Activated T-helper 17 cell treated with anti-CD3 and anti-CD28 coated beads, Interleukin-2, amount 50 U/mL, for 72 hours (primary cell): ENCODE measurements at places on chromosomes 2 and 18. TPM values are rescaled to one million over a fixed set of nuclear protein-coding genes. Genes with fewer than 3 reads are reported as not detected.

DNA sequence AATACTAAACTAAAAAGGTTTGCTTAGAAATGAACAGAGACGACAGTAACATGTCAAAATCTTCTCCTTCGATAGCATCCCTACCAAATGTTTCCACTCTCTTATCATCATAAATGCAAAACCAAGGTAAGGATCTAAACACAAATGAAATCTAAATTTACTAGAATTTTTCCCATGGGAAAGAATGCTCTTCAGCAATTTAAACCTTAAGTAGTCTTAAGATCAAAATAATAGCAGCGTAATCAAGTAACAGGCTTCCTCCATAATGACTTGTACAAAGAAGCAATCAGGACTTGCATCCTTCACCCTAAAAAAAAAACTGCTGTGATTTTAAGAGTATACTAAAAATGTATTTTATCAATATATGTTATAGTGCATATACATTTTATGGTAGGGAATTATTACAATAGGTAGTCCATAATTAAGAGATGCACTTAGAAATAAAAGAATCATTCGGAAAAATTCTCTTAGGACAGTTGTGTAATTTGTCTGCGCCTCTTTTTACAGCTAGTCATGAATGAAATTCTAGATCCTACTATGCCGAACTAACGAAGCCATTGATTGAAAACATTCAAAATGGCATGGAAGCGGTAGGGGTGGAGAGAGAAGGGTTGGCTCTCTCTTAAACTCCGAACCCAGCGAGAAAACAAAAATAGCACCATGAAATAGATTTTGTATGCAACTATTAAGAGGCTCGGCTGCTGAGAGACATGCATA is 1.3 kb downstream of the PGAP1 start:
- ATAC-seq, result no peak

DNA sequence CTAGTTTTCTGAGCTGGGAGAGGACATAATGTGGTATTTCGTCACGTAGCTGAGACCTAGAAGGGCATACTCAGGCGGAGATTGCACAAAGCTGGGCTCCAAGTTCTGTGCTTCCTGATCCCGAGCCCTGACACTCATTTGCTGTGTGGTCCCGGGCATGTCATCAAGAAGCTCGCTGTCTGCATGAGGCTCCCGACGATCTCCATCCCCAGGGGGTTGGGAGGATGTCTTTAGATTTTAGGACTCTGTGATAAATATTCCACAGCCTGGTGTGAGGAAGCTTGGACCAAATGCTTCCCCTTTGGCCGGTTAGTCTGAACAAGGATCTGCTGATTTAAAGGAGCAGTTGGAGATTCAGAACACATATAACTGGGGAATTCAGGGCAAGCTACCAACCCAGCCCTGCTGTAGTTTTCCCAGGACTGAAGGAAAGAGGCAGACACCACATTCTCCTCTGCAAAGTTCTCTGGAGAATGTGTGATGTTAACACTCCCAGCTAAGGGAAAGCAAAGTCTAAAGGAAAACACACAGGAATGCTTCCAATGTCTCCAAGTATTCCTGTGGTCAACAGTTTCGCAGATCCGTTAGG is 2.3 kb downstream of the KCNE4 start:
- ATAC-seq, result no peak

- ATAC-seq, result no peak
Observed at GRCh38 chr2:43086451-43087221, 139.8 kb downstream of the ZFP36L2 start.

- ATAC-seq, result no peak
Observed at GRCh38 chr2:113236367-113237159, 42.2 kb downstream of the PAX8 start.

DNA sequence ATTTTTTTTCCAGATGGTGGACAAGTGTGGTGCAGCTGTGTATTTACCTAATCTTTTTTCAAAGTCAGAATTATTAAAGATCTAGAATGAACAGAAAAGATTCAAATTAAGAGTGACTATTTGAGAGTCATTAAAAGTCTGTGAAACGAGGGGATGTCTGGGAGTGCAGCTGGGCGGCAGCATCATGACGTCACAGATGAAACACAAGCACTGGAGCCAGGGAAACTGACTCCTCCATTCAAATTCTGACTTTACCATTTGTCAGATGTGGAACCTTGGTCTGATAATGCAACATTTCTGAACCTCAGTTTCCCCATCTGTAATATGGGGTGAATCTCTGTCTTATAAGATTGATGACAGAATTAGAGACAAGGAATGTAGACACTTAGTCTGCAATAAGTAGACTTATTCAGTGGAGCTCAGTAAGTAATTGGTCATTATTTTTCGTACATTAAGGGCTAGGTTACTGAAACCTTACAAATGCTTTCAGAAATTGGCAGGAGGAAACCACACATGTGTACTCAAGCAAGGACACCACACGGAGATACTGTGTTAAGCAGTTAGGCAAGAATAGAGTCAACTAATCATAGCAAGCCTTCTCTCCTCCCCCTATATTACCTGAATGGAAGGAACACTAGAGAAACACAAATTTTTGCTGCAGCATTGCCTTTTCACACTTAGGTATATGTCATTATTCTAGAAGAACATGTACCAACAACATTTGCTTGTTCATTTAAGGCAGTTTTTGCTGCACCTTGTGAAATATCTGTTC is 27.8 kb upstream of the CXXC1 start:
- no peak for ATAC-seq

GRCh38 chr2:186135686-186136085 is 350.4 kb upstream of the ZC3H15 start:
- no peak for ATAC-seq

- no peak for ATAC-seq
Observed at GRCh38 chr2:54504866-54505265, 48.7 kb downstream of the SPTBN1 start.

DNA sequence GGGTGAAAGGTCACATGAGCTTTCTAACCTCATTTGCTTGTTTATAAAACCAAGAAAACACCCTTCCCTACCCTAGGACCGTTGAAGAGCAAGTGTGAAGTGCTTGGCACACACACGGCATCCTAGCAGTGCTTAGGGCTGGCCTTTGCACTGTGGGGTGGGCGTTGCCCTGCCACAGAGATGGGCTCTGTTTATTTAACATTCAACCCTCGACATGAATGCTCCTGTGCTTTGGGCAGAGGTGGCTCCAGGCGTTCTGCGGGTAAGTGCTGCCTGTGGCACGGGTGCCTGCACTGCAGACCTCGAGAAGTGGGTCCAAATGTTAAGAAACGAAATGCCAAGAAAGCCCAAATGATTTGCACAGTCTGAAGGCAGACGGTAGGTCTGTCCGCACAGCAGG is 170.1 kb downstream of the FHOD3 start:
- ATAC-seq, result no peak

GRCh38 chr2:227016894-227017293 is 147.1 kb downstream of the COL4A4 start:
- no peak for ATAC-seq

GRCh38 chr18:9751371-9752031 is 43.4 kb downstream of the RAB31 start:
- no peak for ATAC-seq

GRCh38 chr2:76251342-76251741 is 540.6 kb upstream of the GCFC2 start:
- no peak for ATAC-seq

- ATAC-seq, result peak; percentile 73
Observed at GRCh38 chr2:72137498-72138010, 10.1 kb downstream of the CYP26B1 start.

GRCh38 chr2:24399434-24400206 is 39.3 kb upstream of the ITSN2 start:
- ATAC-seq, result no peak

DNA sequence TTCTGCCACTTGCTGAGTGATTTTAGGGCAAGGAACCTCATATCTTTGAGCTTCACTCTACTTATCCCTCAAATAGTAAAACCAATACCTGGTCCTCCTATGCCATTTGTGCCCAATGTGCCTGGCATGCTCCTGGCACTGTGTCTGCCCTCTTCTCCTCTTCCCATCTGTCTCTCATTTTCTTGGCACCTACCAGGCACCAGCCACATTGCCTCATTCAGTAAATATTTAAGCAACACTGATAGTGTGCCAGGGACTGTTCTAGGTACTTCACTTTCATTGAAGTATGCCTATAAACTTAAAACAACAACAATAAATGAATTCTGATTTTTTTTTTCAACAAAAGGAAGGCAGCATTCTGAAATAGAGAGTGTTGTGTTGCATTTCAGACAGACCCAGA is 15.1 kb upstream of the BOD1L2 start:
- ATAC-seq, result no peak

DNA sequence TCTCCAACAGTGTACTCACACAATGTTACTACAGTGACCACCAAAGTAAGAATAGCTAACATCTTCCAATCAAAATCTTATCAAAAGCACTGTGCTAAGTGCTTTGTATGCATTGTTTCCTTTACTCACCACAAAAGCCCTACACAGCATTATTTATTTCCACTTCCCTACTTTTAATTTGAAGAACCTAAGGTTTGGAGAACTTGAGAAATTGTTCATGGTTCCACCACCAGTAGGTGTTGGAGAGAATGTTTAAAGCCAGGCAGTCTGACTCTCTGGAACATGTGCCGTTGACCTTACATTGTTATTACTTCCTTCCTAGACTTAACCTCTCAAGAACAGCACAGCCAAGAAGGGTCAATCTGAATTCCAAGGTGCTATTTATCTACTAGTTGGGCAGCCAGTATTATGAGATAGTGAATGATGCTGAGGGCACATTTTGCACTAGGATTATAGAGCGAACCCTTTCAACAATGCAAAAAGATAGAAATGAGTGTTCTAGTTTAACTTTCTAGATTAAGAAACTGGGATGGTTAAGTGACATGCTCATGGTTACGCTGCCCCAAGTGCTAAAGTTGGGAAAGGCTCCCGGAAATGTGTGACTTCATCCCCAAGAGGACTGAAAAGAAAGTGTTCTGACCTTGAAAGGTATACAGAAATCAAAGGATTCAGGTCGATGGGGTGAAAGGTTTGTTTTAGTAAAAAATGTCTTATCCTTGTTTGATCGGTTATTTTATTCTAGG is 55.2 kb upstream of the FAM136A start:
- no peak for ATAC-seq

DNA sequence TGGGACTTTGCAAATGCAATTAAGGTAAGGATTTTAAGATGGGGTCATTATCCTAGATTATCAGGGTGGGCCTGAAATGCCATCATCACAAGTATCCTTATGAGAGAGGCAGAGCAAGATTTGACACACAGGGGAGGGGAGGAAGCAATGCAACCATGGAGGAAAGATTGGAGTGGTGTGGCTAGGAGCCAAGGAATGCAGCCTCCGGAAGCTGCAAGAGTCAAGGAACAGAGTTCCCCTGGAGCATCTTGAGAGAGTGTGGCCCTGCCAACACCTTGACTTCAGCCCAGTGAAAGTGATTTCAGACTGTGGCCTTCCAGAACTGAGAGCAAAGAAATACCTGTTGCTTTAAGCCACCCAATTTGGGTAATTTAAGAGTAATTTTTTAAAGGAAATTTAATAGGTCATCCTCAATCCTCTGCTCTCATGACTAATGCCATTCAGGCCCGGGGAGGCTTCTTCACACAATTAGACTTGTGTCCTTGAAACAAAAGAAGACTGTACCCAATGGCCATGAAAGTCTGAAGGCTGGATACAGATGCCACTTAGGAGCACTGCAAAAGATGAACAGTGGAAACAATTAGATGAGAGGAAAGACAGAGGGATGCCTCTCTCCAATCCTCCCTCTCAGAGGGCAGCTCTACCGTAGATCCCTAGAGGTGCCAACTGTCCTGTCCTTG is 250.3 kb upstream of the ID2 start:
- ATAC-seq, result no peak

- ATAC-seq, result peak; percentile 73
Observed at GRCh38 chr2:25804338-25804737, 73.9 kb downstream of the ASXL2 start.

GRCh38 chr2:209062210-209062609 is 361.6 kb upstream of the MAP2 start:
- no peak for ATAC-seq

DNA sequence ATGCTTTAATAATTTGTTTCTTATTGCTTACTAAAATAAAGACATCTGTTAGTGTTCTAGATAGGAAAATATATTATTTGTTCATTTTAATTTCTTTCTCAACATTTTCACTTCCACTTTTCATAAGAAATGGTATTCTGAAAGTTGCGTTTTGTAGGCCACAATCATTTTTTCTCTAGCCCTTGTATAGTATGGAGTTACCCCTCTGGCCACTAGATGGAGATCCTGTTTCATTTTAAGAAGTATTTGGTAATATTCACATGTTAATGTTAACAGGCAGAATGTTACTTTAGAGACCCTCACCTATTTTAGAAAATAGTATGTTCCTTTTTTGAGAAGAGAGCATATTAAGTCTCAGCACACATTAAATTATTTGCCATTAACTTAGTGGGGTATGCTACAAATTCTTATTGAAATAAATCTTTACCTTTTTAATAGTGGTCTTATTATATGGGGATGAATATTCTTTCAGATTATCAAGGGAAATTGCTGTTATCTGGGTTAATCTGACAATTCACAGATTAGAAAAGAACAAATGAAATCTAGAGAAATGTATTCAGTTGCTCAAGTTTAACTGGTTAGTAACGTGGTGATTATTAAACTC is 73.9 kb upstream of the TTC27 start:
- ATAC-seq, result peak; percentile 47

- ATAC-seq, result no peak
Observed at GRCh38 chr2:119455066-119455718, 23.5 kb downstream of the TMEM37 start.

DNA sequence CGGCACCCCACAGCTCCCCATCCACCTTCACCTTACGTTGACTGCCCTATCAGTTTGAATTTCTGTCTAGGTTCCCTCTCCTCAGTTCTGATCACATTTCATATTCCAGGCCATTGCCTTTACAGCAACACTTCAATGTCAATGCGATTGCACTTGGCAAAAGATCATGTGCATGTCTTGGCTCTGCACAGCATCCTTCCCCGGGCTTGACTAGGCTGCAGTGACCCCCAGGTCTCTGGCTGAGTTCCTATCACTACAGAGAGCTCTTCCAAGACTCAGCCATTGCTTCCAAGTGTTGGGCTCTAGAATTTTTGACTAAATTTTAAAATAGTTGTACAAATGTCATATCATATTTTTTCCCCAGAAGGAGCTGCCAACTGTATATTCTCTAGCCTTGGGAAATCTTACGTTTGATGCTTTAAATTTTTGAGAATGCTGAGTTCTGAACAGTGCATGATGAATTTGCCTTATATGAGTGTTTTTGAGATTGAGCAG is 103.8 kb upstream of the NEDD4L start:
- ATAC-seq, result no peak

- no peak for ATAC-seq
Observed at GRCh38 chr18:33751613-33752221, 173.7 kb downstream of the ASXL3 start.

DNA sequence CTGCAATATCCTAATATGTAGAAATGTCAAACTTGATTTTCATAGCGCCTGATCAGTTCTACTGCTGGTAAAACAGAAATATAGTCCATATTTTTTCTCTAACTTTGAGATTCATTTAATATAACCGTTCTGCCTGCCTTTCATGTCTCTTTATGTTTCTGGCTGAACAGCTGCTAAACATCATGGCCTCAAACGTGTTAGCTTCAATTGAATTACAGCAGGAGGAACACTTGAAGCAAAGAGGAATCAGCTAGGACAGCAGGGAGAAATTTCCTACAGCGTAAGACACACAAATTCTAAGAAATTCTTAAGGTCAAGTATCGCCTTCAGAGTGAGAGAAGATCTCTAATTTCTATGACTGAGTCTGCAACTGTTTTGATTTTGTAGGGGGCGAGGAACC is 433.2 kb downstream of the FBXO15 start:
- ATAC-seq, result no peak

The AMER3 gene
- not detected for total RNA-seq

The FER1L5 gene
- total RNA-seq, result not detected

The KIF5C gene
- 33.1 TPM for total RNA-seq

The MAP2 gene
- 0.26 TPM for total RNA-seq

The KIAA1328 gene
- 8.9 TPM for total RNA-seq

The ASB18 gene
- total RNA-seq, result not detected

The OR6B2 gene
- total RNA-seq, result not detected

The ABHD1 gene
- total RNA-seq, result 0.17 TPM

The CCDC138 gene
- 18.1 TPM for total RNA-seq
